ENCODE measurements at places on chromosomes 7 and 10.

GRCh38 chr7:29109899-29110298 lies 36.4 kb downstream of the CPVL start:
- no peak for DNase-seq

DNA sequence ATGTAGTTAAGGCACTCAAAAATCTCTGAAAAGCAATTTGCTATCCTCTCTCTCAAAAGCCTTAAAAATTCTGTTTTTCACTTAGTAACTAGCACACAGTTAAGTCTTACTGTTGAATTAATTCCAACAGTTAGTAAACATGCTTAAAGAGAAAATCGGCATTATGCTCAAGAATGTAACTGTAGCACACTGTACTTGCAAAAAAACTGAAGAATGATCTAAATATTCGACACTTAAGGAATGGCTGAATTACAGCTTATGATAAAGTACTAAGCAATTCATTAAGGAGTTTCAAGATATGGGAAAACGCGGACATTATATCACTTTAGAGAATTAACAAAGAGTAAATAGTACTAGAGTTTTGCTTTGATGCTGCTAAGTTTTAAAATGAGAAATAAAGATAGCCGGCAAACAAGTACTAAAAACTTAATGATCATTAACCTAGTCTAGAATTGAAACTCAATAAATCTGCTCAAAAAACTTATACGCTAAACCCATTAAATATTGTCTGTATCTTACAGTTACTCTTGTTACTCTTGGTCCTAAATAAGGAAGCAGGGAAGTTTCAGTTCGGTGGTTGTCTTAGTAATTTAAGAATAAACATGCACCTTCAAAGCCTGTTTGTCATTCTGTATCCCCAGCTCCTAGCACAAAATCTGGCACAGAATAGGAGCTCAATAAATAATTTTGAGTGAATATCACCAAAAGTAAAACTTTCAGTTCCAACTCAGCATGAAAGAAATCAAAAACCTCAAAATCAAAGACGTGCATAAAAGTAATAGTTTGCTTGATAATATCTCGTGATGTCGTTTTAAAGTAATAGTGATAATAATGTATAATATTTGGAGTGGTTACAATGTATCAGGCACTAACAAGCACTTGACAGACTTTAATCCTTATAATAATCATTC lies 1.2 kb downstream of the TRDMT1 start:
- no peak for DNase-seq

DNA sequence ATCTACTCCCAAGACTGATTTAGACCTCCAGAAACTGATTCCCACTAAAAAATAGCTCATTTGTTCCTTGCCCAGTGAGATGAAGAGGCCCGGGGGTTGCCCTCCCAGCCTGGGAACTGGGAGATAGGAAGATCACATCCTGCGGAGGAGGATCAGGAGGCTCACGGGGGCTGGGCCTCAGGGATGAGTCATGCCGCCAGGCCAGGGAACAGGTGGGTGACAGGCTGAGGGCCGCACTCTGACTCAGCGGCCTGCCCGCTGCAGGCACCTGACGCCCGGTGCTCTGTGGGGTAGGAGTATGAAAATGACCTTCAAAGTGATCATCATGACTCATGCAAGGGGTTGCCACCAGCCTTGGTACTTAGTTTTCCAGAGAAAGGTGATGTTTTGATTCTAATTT lies 104.5 kb upstream of the ZPBP start:
- peak; percentile 86 for DNase-seq

DNA sequence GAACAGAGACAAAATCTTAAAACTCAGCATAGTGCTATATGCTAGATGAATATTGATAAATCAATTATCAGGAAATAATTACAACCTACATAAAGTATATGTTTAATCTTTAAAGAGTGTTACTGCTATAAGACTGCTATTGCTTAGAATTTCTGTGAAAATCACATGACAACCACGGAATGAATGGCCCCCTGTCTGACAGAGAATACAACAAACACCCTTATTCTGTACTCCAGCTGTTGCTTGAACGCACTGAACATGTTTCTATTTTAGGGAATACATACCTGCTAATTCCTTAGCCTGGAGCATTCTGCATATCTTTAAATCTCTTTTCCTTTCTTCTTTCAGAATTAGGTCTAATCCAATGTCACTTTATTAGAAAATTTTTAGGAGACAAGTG lies 452.4 kb upstream of the PHF14 start:
- DNase-seq = no peak

GRCh38 chr7:17690030-17690429 lies 250.3 kb downstream of the SNX13 start:
- DNase-seq = no peak

- no peak for DNase-seq
Measured at GRCh38 chr10:116718058-116718457, 24.3 kb downstream of the HSPA12A start.

DNA sequence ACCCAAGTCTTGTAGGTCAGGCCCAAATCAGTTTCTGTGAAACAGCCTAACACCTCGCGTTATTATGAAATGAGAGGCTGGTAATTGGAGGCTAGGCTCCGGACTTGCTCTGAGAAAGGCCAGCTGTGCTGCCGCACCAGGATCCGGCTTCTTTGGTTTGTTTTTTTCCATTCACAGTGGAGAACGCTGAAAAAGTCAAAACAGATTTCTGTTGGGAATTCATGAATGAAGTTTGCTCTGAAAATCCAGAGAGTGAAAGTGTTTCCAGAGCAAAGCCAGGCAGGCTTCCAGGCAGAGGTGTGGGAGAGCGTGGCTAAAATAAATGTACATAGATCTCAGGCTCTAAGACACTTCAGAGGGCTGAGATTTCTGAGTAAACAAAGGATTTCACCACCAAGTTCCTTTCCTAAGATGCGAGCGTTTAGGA lies 240.1 kb downstream of the TRIL start:
- DNase-seq = no peak

DNA sequence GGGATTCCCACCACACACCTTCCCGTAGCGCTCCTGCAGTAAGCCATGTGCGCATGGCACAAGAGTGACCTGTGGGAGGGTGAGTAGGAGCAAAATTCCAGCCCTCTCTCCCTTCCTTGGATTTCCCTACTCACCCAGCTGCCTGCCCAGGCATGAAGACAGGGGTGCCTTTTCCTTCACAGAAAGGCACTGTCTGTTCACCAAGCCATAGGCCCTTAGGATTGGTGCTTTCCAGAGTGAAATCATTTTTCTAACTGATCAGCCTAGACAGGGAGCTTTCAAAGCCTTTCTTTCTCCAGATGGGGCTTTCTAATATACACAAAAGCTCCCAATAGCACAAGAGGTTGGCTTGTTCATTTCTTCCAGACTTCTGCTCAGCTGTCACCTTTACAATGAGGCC lies 79.7 kb downstream of the CTTNBP2 start:
- no peak for DNase-seq

DNA sequence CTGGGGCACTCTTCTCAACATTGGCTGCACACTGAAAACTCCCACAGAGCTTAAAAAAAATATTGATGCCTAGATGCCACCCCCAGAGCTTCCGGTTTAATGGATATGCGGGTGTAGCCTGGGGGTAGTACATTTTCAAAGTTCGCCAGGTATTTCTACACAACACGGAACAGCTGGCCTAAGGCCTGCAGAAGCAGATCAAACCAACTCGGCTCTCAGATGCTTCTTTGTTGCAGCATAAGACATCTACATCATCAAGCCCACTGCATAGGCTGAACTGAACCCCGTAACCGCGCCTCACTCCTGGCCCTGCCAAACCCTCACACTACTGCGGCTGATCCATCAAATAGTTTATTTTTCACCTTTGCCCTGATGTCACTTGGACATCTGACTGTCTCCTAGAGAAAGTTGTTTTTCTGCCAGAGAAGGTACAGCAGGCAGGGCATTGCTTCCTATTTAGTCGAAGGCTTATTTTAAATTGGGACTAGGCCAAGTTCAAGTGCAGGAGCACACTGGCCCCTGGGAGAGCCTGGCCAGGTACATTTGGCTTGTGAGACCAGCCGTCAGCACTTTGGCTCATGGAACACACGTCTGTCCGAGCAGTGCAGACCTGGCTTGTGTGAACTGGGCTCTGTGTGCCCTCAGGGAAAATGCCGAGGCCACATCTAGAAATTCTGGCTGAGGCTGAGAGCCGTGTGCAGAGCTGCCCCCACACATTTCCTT lies 113.3 kb downstream of the TACC2 start:
- no peak for DNase-seq
